Activated CD4-positive, alpha-beta T cell treated with anti-CD3 and anti-CD28 coated beads, Interleukin-2, amount 10 ng/mL, durations not matched to agents 24 days and 14 days (primary cell): ENCODE measurements at places on chromosomes 6 and 20. TPM values are rescaled to one million over a fixed set of nuclear protein-coding genes. Genes with fewer than 3 reads are reported as not detected.

GRCh38 chr6:166911248-166911677 is 45.1 kb downstream of the RNASET2 start:
- peaks cover 39% of the 10 kb centered on the region for H3K4me1 ChIP-seq
- H3K4me3 ChIP-seq, result peak overlapping the region; percentile 2
- H3K27ac ChIP-seq, result peak overlapping the region; percentile 63
- no peak for DNase-seq

- H3K4me1 ChIP-seq, result peaks cover 15% of the 10 kb centered on the region
- peak overlapping the region; percentile 96 for H3K27ac ChIP-seq
- H3K27me3 ChIP-seq, result peaks cover 16% of the 10 kb centered on the region
- peak overlapping the region; percentile 100 for H3K4me3 ChIP-seq
Measured at GRCh38 chr6:130018744-130019325, 454 bp downstream of the L3MBTL3 start.

DNA sequence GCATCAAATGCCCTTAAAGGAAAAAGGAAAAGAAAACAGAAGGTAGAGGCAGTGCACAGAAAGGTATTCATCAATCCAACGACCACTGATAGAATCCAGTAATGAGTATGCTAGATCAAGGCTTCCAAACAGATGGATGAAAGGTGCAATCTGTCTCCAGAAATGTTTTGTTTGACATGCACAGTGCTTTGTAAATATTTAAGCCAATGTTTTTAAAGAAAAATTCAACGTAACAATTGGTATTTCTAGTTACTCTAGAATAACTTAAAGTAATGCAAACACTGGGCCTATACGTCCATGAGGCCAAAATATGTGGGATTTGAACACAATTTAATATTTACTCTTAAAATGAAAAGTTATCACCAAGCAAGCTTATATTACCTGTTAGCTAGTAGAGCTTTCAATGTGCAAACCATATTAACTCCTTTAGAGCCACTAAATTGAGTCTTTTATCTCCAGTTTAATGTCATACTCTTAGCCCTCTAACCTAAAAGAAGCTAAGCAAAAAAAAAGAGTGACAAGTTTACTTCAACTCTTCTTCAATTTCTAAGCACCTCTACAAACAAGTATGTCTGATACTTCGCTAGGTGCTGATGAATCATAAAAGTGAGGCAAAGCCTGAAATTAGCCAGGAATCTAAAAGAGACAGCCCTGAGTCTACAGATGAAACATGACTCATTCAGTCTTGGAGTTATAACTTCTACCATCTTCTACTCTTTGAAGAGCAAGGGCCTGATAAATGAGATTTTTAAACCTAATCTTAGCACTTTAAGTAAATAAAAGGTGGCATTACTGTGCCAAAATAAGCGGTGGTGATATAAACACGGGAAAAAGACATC is 169.8 kb downstream of the PTPRK start:
- H3K4me3 ChIP-seq, result no peak overlapping the region
- DNase-seq, result no peak
- H3K27me3 ChIP-seq, result peaks cover 9% of the 10 kb centered on the region
- no peaks in the 10 kb centered on the region for H3K36me3 ChIP-seq
- H3K4me1 ChIP-seq, result no peaks in the 10 kb centered on the region
- no peak overlapping the region for H3K27ac ChIP-seq

The GLP1R gene
- 0.09 TPM in 2 replicates for total RNA-seq

- H3K27me3 ChIP-seq, result peaks cover 42% of the 10 kb centered on the region
- peaks cover 7% of the 10 kb centered on the region for H3K36me3 ChIP-seq
- DNase-seq, result no peak
- peaks cover 38% of the 10 kb centered on the region for H3K4me1 ChIP-seq
- peak overlapping the region; percentile 66 for H3K4me3 ChIP-seq
Measured at GRCh38 chr6:32152769-32153563, 975 bp upstream of the PPT2 start.

The ELOVL2 gene
- not detected in 2 replicates for total RNA-seq

GRCh38 chr20:37711994-37712964 is 18.4 kb downstream of the CTNNBL1 start:
- no peak overlapping the region for H3K4me3 ChIP-seq
- H3K36me3 ChIP-seq, result peaks cover 16% of the 10 kb centered on the region
- no peak for DNase-seq
- no peaks in the 10 kb centered on the region for H3K27me3 ChIP-seq
- H3K4me1 ChIP-seq, result peaks cover 4% of the 10 kb centered on the region

DNA sequence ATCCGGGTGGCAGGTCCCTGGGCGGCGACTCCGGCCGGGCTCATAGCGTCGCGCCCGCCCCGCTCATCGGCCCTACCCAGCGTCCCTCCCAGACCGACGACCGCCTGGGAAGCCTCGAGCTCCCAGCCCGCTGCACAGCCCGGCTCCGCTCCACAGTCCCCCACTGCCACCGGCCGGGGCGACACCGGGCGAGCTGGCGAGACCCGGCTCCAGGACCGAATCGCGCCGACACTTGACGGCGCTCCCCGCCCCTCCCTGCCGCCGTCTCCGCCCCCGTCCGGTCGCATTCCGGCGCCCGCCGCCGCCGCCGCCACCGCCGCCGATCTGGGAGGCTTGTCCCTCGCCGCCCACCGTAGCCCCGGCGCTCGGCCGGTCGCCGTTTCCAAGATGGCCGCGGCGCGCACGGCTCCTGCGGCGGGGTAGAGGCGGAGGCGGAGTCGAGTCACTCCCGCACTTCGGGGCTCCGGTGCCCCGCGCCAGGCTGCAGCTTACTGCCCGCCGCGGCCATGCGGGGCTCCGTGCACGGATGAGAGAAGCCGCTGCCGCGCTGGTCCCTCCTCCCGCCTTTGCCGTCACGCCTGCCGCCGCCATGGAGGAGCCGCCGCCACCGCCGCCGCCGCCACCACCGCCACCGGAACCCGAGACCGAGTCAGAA is at the start of gene MAP3K4:
Gene MAP3K4, plus strand, starts transcription at position 364 of the 655 bp plus-strand sequence. Its CDS starts 163 bp downstream, at position 527.
- peak within 1 kb of the TSS; percentile 98 for H3K4me3 ChIP-seq
- peaks cover 18% of the 10 kb centered on the region for H3K27me3 ChIP-seq
- peak within 1 kb of the TSS; percentile 94 for H3K27ac ChIP-seq
- DNase-seq, result peak; percentile 95
- H3K4me1 ChIP-seq, result peaks cover 19% of the 10 kb centered on the region

The SH3BGRL2 gene
- 0.07 and 0.14 TPM in 2 replicates for total RNA-seq

DNA sequence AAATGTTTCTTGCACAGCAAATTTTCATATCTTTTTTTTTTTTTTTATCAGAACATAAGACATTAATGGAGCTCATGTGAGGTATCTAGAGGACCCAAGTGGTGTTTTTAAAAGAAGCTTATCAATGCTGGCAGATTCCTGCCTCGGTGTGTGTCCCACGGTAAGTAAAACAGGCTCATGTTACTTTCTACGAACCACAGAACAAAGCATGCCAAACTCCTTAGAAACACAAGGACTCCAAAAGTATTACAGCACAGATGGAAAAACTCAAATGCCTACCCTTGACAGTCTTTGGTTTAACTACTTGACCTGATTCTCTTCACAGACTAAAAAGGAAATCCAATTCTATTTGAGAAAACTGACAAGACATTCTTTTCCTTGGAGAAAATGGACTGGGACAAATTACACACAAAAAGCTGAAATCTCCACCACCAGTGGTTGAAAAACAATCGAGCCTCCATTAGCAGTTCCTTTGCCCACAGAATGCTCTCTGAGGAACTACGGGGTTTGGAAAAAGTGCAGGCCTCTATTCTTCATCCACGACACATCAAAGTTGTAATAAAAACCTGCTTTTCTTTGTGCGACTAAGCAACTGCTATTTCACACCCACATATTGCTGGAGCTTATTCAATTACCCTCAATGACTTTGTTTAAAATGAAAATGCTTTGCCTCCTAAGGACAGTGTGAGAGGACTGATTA is 5.4 kb downstream of the METTL24 start:
- H3K4me1 ChIP-seq, result peaks cover 2% of the 10 kb centered on the region
- no peak for DNase-seq
- H3K36me3 ChIP-seq, result no peaks in the 10 kb centered on the region
- H3K27me3 ChIP-seq, result peaks cover 32% of the 10 kb centered on the region

GRCh38 chr6:48027704-48028435 is 83.1 kb downstream of the PTCHD4 start:
- no peaks in the 10 kb centered on the region for H3K36me3 ChIP-seq
- H3K4me1 ChIP-seq, result peaks cover 4% of the 10 kb centered on the region
- H3K27me3 ChIP-seq, result no peaks in the 10 kb centered on the region

The PCSK2 gene
- not detected in 2 replicates for total RNA-seq

GRCh38 chr20:24337069-24337468 is 132.4 kb upstream of the SYNDIG1 start:
- DNase-seq, result no peak
- H3K27ac ChIP-seq, result no peak overlapping the region
- H3K27me3 ChIP-seq, result peaks cover 2% of the 10 kb centered on the region
- no peak overlapping the region for H3K4me3 ChIP-seq
- H3K4me1 ChIP-seq, result peaks cover 11% of the 10 kb centered on the region
- H3K36me3 ChIP-seq, result no peaks in the 10 kb centered on the region

DNA sequence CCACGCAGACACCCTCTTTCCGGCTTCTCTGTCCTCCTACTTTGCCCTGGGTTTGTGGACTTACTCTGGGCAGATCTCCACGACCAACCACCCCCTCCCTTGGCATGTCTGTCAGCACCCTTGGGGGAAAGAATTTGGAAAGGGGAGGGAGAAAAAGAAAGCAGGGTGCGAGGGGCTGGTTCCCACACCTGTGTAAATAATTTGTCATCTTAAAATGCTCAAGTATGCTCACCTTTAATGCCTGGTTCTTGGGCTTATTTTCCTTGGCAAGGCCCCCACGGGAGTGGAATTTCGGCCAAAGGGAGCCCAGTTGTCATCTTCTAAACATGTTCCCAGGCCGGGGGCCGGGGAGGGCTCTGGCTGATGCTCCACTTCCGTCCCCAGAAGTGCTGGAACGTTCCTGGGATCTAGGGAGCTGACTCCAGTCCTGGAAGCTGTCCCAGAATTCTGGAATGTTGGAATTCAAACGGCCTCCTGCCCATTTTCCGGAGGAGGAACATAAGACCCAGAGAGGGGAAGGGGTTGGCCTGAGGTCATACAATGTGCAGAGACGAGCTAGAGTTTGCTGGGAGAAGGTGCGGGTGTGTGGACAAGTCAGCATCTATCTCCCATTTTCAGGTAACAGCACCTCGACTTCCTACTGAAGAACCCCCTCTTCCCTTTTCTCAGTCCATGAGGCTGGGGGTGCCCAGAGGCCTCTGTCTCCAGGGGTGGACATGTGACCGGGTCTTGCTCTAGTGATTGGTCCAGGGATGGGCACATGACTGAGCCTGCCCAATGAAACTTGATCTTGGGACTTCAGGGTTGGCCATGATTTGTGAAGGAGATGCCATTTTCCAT is 122.3 kb downstream of the CEBPB start:
- DNase-seq, result no peak
- no peaks in the 10 kb centered on the region for H3K36me3 ChIP-seq
- no peak overlapping the region for H3K27ac ChIP-seq
- no peaks in the 10 kb centered on the region for H3K4me1 ChIP-seq

The BHLHE23 gene
- not detected in 2 replicates for total RNA-seq

The HLA-G gene
- total RNA-seq, result 0.85 and 1.2 TPM in 2 replicates

DNA sequence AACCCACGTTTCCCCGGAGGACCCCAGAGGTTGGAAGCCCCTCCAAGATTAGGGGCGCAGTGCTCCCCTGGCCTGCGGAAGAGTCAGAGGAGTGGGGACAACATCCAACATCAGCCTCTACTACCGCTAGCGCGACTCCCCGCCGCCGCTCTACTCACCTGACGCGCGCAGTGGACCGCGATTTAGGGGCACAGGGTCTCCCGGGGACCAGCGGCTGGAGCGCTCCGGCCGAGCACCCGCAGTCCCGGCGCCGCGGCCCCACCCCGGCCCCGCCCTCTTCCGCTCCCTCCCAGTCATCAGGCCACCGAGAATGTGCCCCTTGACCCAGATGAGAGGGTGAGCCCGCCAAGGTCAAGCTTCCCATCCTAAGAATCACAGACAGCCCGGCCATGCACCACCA is at the start of gene ZFP57:
Gene ZFP57, minus strand, starts transcription at position 249 of the 400 bp plus-strand sequence. CDS start 4,149 bp downstream, outside the sequence.
- H3K4me1 ChIP-seq, result peaks cover 16% of the 10 kb centered on the region
- H3K4me3 ChIP-seq, result peak within 1 kb of the TSS; percentile 60
- H3K36me3 ChIP-seq, result no peaks in the 10 kb centered on the region
- H3K27me3 ChIP-seq, result peaks cover 7% of the 10 kb centered on the region

DNA sequence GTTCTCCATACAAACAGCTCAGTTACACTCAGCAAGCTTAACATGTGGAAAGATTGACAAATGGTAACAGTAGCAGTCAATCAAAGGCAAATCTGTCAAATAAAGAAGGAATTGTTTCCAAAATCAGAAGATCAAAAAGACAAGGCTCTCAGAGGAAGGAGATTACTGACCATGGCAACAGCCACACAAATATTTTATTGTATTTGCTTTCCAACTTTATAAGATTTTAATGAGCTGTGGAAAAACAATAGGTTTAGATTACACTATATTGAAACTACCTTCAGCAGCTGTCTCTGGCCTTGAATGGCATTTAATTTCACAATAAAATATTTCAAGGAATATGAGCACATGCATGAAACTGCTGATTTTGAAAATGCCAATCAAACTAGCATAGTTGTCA is 1143.9 kb upstream of the GJE1 start:
- H3K27ac ChIP-seq, result no peak overlapping the region
- no peaks in the 10 kb centered on the region for H3K27me3 ChIP-seq
- no peaks in the 10 kb centered on the region for H3K36me3 ChIP-seq
- no peak overlapping the region for H3K4me3 ChIP-seq
- no peak for DNase-seq
- H3K4me1 ChIP-seq, result no peaks in the 10 kb centered on the region

DNA sequence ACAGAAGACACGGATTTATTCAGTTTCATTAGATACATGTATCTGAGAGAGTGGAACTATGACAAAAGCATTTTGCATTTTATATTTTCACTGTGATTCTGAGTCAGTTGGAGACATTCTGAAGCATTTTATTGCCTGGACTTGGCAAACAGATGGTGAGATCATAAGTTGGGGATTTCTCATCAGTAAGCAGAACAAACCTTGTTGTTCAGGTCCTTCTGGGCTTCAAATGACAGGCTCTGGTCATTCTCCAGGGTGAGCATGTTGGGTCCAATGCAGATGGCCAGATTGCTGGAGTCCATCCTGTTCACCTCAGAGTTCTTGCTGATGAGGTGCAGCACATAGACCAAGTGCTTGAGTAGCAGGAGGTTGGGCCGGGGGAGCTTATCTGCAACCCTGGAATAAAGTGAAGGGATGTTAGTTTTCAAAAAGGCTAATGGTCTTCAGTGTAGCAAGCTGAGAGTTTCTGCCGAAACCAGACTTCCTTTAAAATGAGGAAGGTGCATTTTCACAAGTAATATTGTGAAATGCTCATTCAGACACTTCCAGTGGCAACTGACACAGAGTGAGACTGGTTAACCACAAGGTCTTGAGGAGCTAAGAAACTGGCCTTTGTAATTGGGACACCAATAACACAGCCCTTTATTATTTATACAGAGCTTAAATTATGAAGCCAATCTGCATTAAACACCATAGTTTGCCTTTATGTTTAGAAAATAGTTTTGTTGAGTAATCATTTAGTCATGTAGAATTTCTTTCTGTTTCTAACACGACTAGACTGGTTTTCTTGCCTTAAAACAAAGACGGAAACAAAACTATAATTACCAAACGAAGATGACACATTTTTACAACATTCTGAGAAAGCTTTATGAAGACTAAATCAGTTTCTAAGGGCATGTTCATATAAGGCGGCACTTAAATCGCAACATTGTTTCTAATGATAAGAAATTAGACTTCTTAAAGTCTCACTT is 5.6 kb downstream of the TAGAP start:
- H3K4me1 ChIP-seq, result peaks cover 58% of the 10 kb centered on the region
- peaks cover 92% of the 10 kb centered on the region for H3K36me3 ChIP-seq
